GM23248 (cell line): ENCODE measurements at places on chromosomes 16 and 17. TPM values are rescaled to one million over a fixed set of nuclear protein-coding genes. Genes with fewer than 3 reads are reported as not detected.

CDH15 gene
- polyA plus RNA-seq = 0.06 TPM in 2 replicates

YPEL2 gene
- 9.0 and 9.6 TPM in 2 replicates for polyA plus RNA-seq

C17orf78 gene
- polyA plus RNA-seq = not detected in 2 replicates

PRAC1 gene
- polyA plus RNA-seq = not detected in 2 replicates

NACA2 gene
- polyA plus RNA-seq = not detected in 2 replicates

INTS2 gene
- polyA plus RNA-seq = 2.9 and 3.2 TPM in 2 replicates

SMARCE1 gene
- 133 and 144 TPM in 2 replicates for polyA plus RNA-seq

GRIN2A gene
- not detected in 2 replicates for polyA plus RNA-seq

CMTM2 gene
- polyA plus RNA-seq = not detected in 2 replicates

CDH1 gene
- polyA plus RNA-seq = 0.04 TPM in 2 replicates

TMEM238L gene
- not detected in 2 replicates for polyA plus RNA-seq
